ENCODE measurements at places on chromosomes 3 and 15. TPM values are rescaled to one million over a fixed set of nuclear protein-coding genes. Genes with fewer than 3 reads are reported as not detected.

Gene TRH
- total RNA-seq, result not detected

Gene NOX5
- not detected for total RNA-seq

- no peaks in the 10 kb centered on the region for H3K27me3 ChIP-seq
- DNase-seq, result no peak
- no peaks in the 10 kb centered on the region for H3K36me3 ChIP-seq
- no peak overlapping the region for H3K27ac ChIP-seq
- H3K4me3 ChIP-seq, result no peak overlapping the region
These were observed 109.6 kb upstream of the ZNF385D start for GRCh38 chr3:21860657-21861056.

DNA sequence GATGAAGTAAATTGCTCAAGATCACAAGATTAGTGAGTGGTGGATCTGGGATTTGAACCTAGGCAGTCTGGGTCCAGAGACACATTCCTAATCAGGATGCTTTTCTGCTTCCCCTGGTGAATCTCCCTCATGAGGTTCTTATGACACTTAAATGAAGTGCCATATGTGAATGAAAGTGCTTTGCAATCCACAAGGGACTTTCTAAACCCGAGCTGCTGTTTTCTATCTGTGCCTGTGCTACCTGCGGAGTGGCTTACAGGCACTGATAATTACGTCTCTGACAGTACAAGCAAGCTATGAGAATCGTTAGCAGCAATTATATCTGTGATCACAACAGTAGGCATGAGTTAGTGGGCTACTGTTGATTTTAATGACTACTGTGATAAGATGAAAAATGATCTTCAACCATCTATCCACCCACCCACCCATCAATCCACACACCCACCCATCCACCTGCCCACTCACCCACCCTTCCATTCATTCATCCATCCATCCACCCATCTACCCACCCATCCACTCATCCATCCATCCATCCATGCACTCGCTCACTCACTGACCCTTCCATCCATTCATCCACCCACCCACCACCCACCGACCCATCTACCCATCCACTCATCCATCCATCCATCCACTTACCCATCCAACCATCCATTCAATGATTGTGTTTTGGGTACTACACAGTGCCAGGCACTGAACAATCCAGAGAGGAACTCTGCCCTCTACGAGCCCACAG lies 51.8 kb downstream of the ATP2B2 start:
- H3K36me3 ChIP-seq, result no peaks in the 10 kb centered on the region
- H3K27me3 ChIP-seq, result no peaks in the 10 kb centered on the region
- no peak for DNase-seq
- H3K27ac ChIP-seq, result no peak overlapping the region
- H3K4me3 ChIP-seq, result no peak overlapping the region

GRCh38 chr3:106103383-106103782 lies 234.6 kb upstream of the CBLB start:
- no peak overlapping the region for H3K27ac ChIP-seq
- H3K4me3 ChIP-seq, result no peak overlapping the region
- H3K4me1 ChIP-seq, result no peaks in the 10 kb centered on the region
- DNase-seq, result no peak
- no peaks in the 10 kb centered on the region for H3K36me3 ChIP-seq

DNA sequence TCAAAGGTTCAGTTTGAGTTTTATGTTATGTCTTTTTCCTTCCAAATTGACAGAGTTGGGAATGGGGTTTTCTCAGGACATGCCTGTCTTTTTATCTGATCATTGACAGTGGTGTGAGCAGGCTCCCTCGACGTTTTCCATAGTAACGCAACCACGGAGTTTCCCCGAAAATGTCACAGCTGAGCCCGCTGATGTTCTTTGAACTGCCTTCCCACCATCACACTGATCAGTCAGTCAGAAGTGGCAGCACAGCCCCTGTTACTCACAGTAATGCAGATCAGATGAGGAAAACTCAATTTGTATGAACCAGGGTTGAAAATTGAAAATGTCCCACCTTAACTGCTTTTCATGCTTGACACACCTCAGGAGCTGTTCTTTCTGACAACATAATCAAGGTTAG lies 210.4 kb downstream of the NECTIN3 start:
- H3K27me3 ChIP-seq, result no peaks in the 10 kb centered on the region
- DNase-seq, result no peak
- H3K4me1 ChIP-seq, result no peaks in the 10 kb centered on the region
- no peak overlapping the region for H3K4me3 ChIP-seq

- H3K27ac ChIP-seq, result no peak overlapping the region
- H3K36me3 ChIP-seq, result no peaks in the 10 kb centered on the region
- no peaks in the 10 kb centered on the region for H3K27me3 ChIP-seq
- H3K4me3 ChIP-seq, result no peak overlapping the region
- DNase-seq, result no peak
- H3K4me1 ChIP-seq, result no peaks in the 10 kb centered on the region
These were observed 85.0 kb downstream of the RAB11A start for GRCh38 chr15:65954289-65954741.

- H3K36me3 ChIP-seq, result no peaks in the 10 kb centered on the region
- H3K4me3 ChIP-seq, result no peak overlapping the region
- H3K27ac ChIP-seq, result no peak overlapping the region
- H3K4me1 ChIP-seq, result peaks cover 5% of the 10 kb centered on the region
- DNase-seq, result no peak
These were observed 199.5 kb upstream of the TBL1XR1 start for GRCh38 chr3:177396733-177397132.

GRCh38 chr3:45417930-45418847 lies 29.8 kb downstream of the LARS2 start:
- no peak for DNase-seq
- no peak overlapping the region for H3K27ac ChIP-seq
- peaks cover 7% of the 10 kb centered on the region for H3K4me1 ChIP-seq
- H3K27me3 ChIP-seq, result no peaks in the 10 kb centered on the region

DNA sequence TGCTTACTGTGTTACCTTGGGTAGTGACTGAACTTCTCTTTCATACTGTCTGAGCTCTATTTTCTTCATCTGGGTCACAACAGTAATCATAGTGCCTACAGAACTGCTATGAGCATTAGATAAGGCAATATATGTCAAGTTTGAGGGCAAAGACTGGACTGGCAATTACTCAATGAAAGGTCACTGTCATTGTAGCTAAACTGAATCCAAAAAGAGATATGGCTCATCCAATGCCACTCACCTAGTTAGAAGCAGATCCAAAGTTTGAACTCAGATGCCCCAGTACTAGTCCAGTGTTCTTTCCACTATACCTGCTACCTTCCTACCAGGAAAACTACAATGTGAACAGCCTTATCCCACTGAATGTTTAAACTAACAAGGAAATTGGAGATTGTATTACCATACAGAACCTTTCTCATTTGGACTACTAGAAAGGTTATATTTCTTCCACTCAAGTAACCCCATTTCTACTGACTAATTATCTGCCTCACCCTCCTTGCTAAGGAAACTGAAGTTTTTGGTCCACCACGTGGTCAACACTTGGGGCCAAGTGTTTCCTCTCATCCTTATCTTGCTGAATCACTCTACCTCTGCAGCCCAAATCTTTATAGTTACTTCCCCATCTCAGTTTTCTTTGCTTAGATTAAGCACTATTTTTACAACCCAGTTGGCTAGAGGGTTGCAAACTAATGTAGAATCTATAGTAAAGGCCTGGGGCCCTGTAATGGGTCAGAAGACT lies 202.3 kb upstream of the LPP start:
- H3K27me3 ChIP-seq, result no peaks in the 10 kb centered on the region
- H3K4me1 ChIP-seq, result peaks cover 46% of the 10 kb centered on the region
- no peak for DNase-seq

DNA sequence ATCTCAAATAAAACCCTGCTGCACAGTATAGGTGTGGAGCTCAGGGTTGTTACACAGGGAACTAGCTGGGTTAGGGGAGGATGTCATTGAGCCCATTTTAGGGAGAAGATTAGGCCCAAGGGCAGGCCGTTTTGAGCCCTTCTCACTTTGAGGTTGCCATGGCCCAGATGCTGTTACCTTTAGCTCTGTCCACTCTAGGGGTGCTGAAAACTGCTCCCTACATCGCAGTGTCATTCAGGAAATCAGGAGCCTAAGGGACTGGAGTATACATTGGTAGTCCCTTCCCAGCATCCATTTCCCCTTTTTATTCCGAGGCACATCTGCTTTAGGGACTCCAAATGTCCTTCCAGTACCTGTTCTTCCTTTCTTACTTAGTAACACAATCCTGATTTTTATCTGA lies 79.0 kb upstream of the SELENOK start:
- no peak overlapping the region for H3K27ac ChIP-seq
- no peak overlapping the region for H3K4me3 ChIP-seq
- H3K36me3 ChIP-seq, result no peaks in the 10 kb centered on the region
- DNase-seq, result no peak

DNA sequence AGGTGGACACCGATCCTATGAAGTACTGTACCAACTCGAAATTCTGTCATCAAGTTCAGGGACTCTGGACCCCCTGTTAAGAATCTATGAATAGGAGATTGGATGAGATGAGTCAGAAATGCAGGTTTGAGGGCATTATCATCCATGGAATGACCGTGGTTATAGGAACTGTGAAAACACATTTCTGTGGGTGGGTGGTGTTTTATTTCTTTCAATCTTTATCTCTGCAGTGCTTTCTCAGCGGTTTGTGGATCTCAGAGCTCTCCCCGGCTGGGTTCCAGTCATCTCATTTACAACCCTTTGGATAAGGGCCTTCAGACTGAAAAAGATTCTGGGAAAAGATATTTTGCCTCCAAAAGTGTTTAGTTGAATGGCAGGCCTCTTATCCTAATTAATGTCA lies 5.4 kb upstream of the ABHD17C start:
- H3K36me3 ChIP-seq, result no peaks in the 10 kb centered on the region
- no peak overlapping the region for H3K4me3 ChIP-seq
- no peak overlapping the region for H3K27ac ChIP-seq
- peaks cover 18% of the 10 kb centered on the region for H3K4me1 ChIP-seq
- H3K27me3 ChIP-seq, result peaks cover 35% of the 10 kb centered on the region

DNA sequence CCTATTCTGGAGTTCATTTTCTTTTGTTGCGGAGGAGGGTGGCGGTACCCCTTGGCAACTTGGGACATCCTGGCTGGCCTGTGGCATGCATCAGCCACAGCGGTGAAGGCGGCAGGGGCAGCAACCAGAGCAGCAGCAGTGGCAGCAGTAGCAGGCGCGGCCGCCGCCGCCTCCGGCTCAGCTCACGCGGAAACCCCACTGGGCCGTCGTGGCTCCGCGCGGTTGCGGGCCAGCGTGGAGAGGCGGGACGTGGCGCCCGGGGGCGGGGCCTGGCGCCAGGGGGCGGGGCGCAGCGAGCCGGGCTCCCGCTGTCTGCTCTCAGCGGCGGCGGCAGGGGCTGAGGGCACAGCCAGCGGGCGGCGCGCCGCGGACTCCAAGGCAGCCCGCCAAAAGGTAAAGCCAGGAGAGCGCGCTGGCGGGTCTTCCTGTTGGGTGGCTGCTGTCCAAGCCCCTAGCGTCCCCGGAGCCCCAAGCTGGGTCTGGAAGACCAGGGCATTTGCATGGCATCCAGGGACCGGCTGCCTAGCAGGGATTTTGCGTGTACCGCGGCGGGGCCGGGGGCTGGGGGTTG lies 334.4 kb upstream of the THRB start:
- peaks cover 5% of the 10 kb centered on the region for H3K27me3 ChIP-seq
- DNase-seq, result no peak
- H3K4me3 ChIP-seq, result no peak overlapping the region
- no peaks in the 10 kb centered on the region for H3K36me3 ChIP-seq

DNA sequence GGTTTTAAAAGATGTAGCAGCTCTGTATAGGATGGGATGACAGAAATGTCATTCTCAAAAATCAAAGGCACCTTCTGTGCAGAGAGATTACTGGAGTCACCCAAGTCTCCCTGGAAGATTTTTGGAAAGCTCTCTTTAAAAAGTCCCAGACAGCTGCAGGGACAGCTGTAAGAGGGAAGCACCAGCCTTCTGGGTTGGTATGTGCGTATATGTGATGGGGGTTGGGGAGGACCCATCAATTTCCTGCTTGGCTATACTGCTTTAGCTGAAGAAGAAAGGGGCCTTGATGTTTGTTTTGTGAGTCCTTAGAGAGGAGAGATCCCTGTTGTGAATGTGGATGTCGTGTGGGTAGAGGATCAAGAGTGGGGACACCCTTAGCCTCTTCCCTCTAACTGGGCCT lies 5.4 kb upstream of the SEC11A start:
- no peaks in the 10 kb centered on the region for H3K36me3 ChIP-seq
- H3K27ac ChIP-seq, result no peak overlapping the region
- H3K4me1 ChIP-seq, result peaks cover 12% of the 10 kb centered on the region
- no peak for DNase-seq

GRCh38 chr3:160458151-160458550 lies 8.6 kb upstream of the TRIM59 start:
- no peaks in the 10 kb centered on the region for H3K27me3 ChIP-seq
- no peak overlapping the region for H3K4me3 ChIP-seq
- H3K27ac ChIP-seq, result no peak overlapping the region
- no peaks in the 10 kb centered on the region for H3K4me1 ChIP-seq

DNA sequence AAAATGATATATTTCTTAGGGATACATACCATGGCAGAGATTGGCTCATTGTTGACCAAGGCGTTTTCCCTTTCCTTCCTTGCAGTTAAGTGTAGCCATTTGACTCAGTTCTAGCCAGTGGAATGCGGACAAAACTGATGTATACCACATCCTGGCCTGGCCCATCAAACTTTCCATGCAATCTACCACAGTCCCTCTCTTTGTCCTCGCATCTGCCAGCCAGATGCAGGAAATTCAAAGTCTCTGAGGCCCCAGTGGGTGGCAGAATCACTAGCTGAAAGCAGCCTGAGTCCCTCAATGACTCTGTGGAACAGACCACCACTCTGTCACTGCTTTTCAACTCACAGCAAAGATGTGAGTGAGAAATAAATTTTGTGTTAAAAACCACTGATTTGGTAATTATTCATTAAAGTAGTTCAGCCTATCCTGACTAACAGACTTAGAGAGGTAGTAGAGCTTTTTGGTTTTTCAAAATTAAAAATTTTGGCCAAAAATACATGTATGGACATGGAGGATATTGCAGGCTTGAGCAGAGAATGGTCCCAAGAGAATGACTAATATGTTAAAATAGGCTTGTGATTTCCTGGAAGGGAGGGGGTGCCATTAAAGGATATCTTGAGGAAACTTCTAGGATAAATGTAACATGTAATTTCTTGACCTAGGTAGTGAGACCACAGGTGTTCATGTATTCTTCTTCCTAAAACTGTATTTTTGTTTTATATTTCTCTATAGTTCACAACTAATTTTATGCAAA lies 10.9 kb downstream of the LRRFIP2 start:
- DNase-seq, result no peak
- H3K36me3 ChIP-seq, result peaks cover 3% of the 10 kb centered on the region
- H3K27me3 ChIP-seq, result no peaks in the 10 kb centered on the region
- no peak overlapping the region for H3K27ac ChIP-seq
- no peak overlapping the region for H3K4me3 ChIP-seq
